ENCODE measurements at places on chromosomes 12 and 14.

DNA sequence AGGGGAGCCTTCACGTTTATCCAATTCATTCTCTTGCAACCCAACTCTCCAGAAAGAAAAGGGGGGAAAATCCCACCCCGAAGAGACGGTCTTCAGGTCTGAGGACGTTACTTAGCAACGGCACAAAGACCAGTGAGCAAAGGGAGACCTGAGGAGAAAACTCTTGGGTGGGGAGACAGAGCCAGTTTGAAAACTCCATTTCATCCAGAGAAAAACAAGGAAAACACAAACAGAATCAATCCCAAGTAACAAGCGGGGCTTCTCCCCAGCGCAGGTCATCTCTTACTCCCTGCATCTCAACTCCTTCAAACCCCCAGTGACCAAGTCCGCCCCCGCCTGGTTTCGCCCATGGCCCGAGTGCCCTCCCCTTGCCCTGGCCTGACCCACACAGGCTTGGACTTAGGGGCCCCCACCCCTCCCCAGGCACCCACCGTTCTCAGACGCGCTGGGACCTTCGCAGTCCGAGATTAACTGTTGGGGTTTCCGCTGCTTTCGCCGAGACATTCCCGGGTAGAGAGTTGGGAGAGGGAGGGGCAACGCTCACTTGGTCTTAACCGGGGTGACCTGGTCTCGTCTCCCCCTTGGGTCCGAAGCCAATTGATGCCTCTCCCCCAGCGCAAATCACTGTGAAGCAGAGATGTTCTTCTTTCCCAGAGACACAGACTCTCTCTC, 10.4 kb upstream of the SALL2 start:
- DNase-seq, result no peak

- peak; percentile 63 for DNase-seq
Measured at GRCh38 chr12:6450869-6451347, 934 bp upstream of the TAPBPL start.

- peak; percentile 50 for DNase-seq
Measured at GRCh38 chr14:102805371-102805891, 28.2 kb downstream of the TRAF3 start.

DNA sequence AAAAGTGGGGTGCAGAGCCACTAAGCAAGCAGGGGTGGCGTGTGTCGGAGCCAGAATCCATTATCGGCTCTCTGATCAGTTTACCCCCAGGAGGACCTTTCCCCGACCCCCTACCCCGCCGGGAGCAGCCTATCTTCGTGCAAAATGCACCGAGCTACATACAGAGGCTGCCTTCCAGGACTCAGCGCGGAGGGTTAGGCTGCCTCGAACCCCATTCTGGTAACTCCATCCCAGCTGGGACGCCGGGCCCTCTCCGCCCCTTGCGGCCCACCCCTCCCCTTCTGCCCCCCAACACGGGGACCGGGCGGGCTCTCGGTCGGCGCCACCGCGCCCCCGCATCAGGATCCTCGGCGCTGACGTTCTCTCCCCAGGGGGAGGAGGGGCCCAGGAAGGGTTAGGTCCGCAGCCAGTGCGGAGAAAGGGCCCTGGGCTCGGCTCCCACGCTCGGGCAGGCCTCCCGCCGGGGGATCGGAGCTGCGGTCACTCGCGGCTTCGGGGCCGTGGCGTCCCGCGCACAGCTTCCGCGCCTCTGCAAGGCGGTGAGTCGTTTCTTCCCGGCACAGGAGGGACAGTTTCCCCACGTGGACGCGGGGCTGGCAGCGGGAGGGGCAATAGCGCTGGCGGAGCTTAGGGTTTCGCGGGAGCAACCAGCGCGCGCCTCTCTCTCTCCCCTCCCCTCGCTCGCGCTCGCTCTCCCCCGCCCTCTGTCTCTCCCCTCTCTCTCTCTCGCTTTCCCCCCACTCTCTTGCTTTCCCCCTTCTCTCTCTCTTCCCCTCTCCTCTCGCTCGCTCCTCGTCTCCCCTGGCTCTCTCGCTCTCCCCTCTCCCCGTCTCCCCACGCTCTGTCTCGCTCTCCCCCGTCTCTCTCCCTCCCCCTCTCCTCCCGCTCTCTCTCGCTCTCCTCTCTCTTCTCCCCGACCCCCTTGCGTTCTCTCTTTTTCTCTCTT, 12.5 kb upstream of the MAP3K9 start:
- peak; percentile 71 for DNase-seq

DNA sequence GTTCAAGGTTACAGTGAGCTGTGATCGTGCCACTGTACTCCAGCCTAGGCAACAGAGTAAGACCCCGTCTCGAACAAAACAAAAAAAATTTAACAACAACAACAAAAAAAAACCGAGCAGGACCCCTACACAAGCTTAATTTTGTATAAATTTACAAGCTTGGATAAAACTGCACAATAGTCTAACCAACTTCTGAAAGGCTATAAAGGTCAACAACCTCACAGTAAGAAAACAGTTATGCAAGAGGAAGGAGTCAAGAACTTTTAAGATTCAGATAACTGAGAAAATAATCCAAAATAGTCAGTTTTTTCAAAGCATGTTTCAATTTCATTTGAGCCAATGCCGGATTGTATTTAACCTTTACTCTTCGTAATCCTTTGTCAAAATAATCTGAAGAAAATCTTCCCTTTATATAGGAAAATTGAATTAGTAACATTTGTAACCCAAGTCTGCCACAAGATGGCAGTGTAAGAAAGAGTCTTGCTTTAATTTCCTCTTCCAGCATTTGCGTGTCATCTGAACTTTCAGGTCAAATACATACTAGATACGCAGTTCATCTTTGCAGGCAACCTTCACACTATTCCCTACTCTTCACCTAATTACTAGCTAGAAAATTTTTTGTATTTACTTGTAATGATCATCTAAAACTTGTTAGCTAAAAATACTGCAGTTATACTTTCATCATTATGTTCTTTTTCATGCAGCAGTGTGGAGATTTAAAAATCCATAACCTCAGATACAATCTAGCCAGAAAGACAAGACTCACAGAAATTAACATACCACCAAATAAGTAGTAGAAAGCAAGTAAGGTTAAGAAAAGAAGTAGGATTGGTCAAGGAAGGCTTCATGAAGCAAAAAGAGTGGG, 5.8 kb downstream of the CCNB1IP1 start:
- DNase-seq, result no peak
